IMR-90 (cell line): ENCODE measurements at places on chromosomes 4 and X. TPM values are rescaled to one million over a fixed set of nuclear protein-coding genes. Genes with fewer than 3 reads are reported as not detected.

- no peak for DNase-seq
Observed at GRCh38 chrX:17403972-17404371, 29.0 kb downstream of the NHS start.

- DNase-seq, result no peak
Observed at GRCh38 chrX:42385730-42386129, 392.2 kb downstream of the PPP1R2C start.

GRCh38 chrX:154403192-154403591 is 5.0 kb downstream of the RPL10 start:
- no peak for DNase-seq

Gene DACH2
- total RNA-seq, result 3.8 and 4.4 TPM in 2 replicates

DNA sequence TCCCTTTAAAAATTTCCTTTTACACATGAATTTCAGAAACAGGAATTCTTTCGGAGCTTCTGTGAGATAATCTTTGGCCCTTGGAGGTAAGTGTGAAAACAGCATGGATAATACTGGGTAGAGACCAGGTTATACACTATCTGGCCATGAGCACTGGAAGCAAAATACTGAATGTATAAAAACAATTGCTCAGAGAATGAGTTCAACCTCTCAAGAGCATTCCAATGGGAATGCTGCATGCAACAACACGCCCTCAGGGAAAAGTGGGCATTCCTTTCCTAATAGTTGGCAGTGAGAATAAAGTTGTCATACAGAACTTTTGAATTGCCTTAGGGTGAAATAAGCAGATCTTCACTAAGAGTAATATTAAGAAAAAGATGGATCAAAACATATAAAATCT is 574.8 kb upstream of the DIPK2B start:
- DNase-seq, result peak; percentile 81

Gene CETN2
- total RNA-seq, result 15.8 and 25.8 TPM in 2 replicates

GRCh38 chrX:19990151-19990555 is 708 bp downstream of the BCLAF3 start:
- DNase-seq, result no peak

DNA sequence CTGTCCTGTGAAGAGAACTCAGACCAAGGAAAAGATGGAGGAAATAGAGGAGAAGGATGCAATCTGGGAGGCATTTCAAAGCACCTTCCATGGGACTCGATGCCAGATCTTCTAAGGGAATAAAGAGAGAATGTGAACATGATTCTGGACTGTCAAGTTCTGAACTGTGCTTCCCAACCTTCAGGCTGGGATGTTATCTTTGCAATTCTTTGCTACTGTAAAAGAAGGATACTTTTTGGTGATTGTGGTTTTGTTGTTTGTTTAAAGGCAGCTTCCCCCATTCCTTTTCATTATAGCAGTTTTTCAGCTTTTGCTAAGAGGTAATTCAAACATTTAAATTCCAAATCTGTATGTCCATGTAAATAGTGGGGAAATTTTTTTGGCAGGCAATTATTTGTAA is 217.3 kb downstream of the NWD2 start:
- DNase-seq, result no peak

GRCh38 chrX:86047936-86048280 is 550 bp upstream of the CHM start:
- no peak for DNase-seq

Gene SCML2
- total RNA-seq, result 1.3 and 1.7 TPM in 2 replicates

Gene NAP1L3
- total RNA-seq, result 2.2 and 5.3 TPM in 2 replicates

Gene ZNF630
- 0.28 and 0.54 TPM in 2 replicates for total RNA-seq

Gene CPXCR1
- not detected in 2 replicates for total RNA-seq

GRCh38 chrX:39956803-39957394 is 140.9 kb downstream of the BCOR start:
- DNase-seq, result no peak

DNA sequence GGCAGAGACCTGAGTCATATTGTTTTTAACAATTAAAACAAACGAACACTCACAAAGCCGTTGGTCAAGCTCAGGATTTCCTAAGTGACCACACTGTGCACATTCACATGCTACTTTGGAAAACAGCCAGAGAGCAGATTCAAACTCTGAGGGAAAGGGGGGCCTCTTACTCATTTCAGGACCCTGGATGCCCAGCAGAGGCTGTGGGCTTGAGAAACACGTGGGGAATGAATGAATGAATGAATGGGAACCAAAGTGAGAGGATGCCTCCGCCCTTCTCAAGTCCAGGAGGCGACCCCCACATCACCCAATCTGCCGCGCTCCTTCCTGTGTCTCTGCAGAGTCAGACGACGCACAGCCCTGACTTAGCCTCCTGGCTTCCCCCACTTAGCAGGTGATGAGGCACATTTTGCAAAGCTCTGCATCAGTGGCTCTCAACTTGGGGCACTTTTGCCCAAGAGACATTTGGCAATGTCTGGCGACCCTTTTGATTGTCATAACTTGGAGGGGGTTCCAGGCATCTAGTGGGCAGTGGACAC is 76.0 kb downstream of the ABLIM2 start:
- DNase-seq, result no peak

- DNase-seq, result peak; percentile 69
Observed at GRCh38 chr4:1463088-1463926, 57.1 kb upstream of the NKX1-1 start.

GRCh38 chr4:108276690-108277089 is 108.0 kb upstream of the LEF1 start:
- no peak for DNase-seq

DNA sequence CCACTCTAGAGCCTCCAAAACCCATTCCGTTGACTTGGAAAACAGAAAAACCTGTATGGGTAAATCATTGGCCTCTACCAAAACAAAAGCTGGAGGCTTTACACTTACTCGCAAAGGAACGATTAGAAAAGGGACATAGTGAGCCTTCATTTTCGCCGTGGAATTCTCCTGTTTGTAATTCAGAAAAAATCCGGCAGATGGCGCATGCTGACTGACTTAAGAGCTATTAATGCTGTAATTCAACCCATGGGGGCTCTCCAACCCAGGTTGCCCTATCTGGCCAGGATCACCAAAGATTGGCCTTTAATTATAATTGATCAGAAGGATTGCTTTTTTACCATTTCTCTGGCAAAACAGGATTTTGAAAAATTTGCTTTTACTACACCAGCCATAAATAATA is 60.8 kb downstream of the ZNF732 start:
- no peak for DNase-seq

DNA sequence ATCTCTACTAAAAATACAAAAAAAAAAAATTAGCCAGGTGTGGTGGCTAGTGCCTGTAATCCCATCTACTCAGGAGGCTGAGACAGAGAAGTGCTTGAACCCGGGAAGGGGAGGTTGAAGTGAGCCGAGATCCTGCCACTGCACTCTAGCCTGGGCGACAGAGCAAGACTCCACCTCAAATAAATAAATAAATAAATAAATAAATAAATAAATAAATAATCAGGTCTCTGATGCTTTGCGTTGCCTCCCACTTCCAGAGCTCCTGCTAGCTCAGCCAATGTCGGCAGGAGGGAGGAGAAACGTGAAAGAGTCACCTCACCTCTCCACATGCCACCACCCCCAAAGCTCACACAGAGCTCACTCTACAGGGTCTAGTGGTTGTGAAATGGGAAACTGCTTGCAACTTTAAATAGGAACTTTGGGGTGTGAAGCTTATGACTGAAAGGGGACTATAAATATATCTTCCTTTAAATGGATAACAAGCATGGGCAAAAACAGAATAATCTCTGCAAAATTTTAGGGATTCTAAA is 7.9 kb downstream of the SMIM31 start:
- no peak for DNase-seq

Gene PNMA5
- not detected in 2 replicates for total RNA-seq

Gene TASL
- total RNA-seq, result not detected in 2 replicates
